ENCODE measurements at places on chromosomes 7 and 10.

DNA sequence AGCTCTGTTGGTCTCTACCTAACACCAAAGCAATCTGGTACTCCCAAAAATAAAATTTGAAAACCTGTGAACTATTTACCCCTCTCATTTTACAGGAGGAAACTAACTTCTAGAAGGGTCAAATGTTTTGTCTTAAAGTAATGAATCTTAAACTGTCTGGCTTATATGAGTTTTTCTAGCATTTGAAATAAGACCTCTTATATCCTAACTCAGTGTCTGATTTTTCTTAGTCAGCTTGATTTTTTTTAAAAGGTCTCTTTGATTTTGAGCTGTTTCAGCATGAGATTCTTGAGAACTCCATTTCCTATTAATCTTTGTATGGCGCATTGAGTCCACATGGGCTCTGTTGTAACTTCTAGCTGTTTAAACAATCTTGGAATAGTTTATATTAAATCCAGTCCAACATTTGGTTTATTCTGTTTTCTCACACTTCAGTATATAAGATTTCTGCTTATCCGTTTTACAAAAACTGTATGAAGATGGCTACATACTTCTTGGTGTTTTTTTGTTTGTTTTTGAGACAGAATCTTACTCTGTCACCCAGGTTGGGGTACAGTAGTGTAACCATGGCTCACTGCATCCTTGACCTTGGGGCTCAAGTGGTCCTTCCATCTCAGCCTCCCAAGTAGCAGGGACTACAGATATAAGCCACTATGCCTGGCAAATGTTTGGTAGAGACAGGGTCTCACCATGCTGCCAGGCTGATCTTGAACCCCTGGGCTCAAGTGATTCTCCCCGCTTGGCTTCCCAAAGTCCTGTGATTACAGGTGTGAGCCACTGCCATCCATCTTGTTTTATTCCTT is 91.1 kb downstream of the PPP1R9A start:
- H3K4me1 ChIP-seq: peaks cover 21% of the 10 kb centered on the region
- H3K27me3 ChIP-seq: no peaks in the 10 kb centered on the region
- no peaks in the 10 kb centered on the region for H3K36me3 ChIP-seq
- no peak overlapping the region for H3K4me3 ChIP-seq
- DNase-seq: no peak
- peak overlapping the region; percentile 63 for H3K27ac ChIP-seq

DNA sequence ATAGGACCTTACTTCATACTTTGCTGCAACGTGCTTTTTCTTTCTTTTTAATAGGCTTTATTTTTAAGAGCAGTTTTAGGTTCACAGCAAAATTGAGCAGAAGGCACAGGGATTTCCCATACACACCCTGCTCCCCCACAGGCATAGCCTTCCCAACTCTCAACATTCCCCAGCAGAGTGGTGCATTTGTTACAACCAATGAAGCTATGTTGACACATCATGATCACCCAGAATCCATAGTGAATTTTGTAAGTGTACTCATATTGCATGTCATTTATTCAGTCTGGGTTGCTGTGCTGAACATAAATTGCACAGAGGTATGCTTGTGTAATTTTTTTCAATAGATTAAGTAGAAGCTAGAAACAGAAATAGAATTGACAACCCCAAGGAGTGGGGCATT is 327.3 kb downstream of the INHBA start:
- H3K36me3 ChIP-seq: no peaks in the 10 kb centered on the region
- H3K4me1 ChIP-seq: no peaks in the 10 kb centered on the region
- H3K4me3 ChIP-seq: no peak overlapping the region
- no peak for DNase-seq
- H3K27ac ChIP-seq: no peak overlapping the region
- H3K27me3 ChIP-seq: no peaks in the 10 kb centered on the region

GRCh38 chr7:15749631-15750030 is 63.1 kb upstream of the MEOX2 start:
- DNase-seq: no peak
- H3K4me1 ChIP-seq: peaks cover 22% of the 10 kb centered on the region
- no peak overlapping the region for H3K4me3 ChIP-seq
- no peaks in the 10 kb centered on the region for H3K36me3 ChIP-seq
- H3K27me3 ChIP-seq: no peaks in the 10 kb centered on the region

DNA sequence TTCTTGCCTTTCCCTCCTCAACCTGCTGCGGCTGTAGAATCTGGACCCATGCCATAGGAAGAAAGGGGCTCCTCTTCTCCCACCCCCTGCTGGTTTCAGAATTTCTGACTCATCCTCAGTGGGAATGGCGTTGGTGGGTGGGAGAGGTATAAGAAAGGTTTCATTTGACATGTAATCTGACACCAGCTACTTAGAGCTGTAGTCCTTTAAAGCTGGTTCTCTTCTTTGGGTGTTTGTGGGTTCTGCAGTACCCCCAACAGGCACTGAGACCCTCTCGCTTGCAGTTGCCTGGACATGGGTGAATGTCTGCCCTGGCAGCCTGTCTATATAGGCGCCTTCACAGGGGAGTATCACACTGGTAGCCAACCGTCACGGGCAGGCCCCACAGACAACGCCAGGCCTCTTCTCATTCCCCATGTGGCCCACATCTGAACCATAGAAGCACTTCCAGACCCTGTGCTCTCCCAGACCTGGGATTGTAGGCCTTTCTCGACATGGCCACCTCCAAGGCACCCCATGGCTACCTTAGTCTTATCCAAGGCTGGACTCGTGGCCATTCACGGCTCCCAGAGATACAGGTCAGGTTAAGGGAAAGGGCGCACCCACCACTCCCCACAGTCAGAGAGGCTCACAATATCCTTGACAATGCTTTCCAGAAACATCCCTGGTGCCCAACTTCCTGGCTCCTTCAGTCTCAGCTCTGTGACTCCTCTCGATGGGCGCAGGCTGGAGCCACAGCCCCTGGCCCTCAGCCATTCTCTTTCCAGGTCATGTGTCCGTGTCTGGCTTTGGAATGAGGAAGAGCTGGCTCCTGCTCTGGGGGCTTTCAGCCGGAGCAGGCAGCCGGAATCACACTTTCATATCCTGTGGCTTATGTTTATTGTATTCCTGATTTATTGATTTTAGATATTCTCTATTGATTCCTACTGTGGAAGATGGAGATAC is 17.5 kb downstream of the ZNF862 start:
- no peaks in the 10 kb centered on the region for H3K27me3 ChIP-seq
- H3K27ac ChIP-seq: no peak overlapping the region
- H3K4me1 ChIP-seq: peaks cover 20% of the 10 kb centered on the region
- H3K4me3 ChIP-seq: no peak overlapping the region
- DNase-seq: no peak
- H3K36me3 ChIP-seq: peaks cover 30% of the 10 kb centered on the region

- H3K36me3 ChIP-seq: no peaks in the 10 kb centered on the region
- no peak for DNase-seq
- no peaks in the 10 kb centered on the region for H3K4me1 ChIP-seq
- H3K27me3 ChIP-seq: no peaks in the 10 kb centered on the region
Measured at GRCh38 chr10:14889318-14889717, 10.7 kb downstream of the SUV39H2 start.

- no peak overlapping the region for H3K27ac ChIP-seq
- no peak overlapping the region for H3K4me3 ChIP-seq
- DNase-seq: no peak
- no peaks in the 10 kb centered on the region for H3K4me1 ChIP-seq
Measured at GRCh38 chr10:48235501-48235900, 39.0 kb downstream of the FRMPD2 start.

GRCh38 chr7:75623390-75624133 is 115.2 kb downstream of the HIP1 start:
- H3K36me3 ChIP-seq: no peaks in the 10 kb centered on the region
- H3K27me3 ChIP-seq: no peaks in the 10 kb centered on the region
